Activated T-helper 17 cell treated with anti-CD3 and anti-CD28 coated beads, Interleukin-2, amount 50 U/mL, for 72 hours (primary cell): ENCODE measurements at places on chromosomes 5 and 9.

- no peak for ATAC-seq
Observed at GRCh38 chr5:76571559-76571958, 51.6 kb downstream of the F2RL2 start.

DNA sequence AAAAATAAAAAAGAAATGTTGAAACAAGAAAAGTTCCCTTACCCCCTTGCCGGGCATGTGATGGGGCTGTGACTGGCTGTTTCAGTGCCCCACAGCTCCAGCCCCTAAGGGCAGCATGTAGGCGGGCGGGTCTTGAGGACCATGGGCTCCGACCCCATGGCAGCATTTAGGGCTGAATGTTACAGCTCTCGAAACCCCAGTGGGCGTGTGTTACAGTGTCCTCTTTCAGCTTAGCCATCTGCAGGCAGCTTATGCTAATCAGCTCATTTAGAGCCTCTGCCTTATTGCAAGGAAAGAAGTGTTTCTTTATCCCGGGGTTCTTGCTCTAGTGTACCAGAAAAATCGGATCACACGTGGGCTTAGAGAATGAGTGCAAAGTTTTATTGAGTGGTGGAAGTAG lies 497.4 kb upstream of the CYLC2 start:
- no peak for ATAC-seq

- ATAC-seq, result no peak
Observed at GRCh38 chr9:117704597-117704996, 394 bp downstream of the TLR4 start.

- ATAC-seq, result no peak
Observed at GRCh38 chr5:135678640-135679268, 100.0 kb upstream of the CXCL14 start.

DNA sequence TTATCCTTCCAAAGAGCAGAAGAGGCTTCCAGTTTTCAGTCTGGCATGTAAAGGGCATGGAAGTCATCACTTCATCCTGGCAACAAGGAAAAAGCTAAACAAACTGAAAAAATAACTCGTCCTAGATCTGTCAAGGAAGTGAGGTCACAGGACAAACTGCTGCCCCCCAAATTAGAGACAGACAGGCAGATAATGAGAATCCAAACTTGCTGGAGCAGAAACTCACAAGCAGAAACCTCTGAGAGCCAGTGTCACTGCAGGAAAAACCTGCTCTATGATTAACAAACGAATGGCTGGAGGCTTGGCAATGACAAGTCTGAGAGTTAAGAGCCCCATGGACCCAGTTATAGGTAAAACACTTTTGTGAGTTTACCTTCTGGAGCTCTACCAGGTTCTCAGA lies 18.9 kb upstream of the MLANA start:
- no peak for ATAC-seq
